SJSA1 (cell line): ENCODE measurements at places on chromosomes 16 and 17.
A peak's percentile ranks its signal among the peaks of the same experiment; 100 is the strongest.

GRCh38 chr17:2179615-2180295, 123.8 kb downstream of the SMG6 start:
- peak; percentile 63 for DNase-seq

DNA sequence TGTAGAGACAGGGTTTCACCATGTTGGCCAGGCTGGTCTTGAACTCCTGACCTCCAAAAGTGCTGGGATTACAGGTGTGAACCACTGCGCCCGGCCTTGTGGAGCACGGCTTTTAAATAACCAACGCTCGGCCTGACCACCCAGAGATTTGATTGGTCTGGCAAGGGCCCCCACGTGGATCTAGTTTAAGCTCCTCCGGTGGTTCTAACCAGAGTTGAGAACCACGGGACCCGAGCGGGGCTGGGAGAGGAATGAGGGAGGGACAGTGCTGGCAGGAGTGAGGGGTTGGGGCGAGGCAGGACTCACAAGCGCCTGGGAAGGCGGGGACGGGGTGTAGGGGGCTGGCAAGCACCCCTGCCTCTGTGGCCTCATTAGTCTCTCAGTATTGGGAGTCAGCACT, 3.0 kb downstream of the NLRC3 start:
- DNase-seq = peak; percentile 38

DNA sequence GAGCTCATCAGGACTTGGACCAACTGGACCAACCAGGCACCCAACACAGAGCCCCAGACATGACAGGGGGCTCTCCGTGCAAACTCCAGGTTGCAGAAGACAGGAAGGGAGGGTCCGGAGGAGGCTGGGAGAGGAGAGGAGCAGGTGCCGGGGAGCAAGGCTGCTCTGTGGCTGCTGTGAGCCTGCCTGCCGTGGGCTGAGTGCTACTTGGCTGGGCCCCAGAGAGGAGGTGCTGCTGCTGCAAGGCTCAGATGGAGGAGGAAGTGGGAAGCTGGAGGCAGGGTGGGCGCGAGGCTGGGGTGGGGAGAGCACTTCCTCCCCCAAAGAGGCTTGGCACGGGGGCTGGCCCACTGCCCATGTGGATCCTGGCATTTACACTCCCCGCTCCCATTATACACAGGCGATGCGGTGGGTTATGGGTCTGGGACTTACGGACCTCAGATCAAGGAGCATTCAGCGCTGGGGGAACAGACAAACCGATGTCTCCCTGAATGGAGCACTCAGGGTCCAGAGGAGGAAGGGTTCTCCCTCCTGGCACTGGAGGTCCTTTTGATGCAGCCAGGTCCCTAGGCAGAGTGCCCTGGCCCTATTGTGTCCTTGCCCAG, 15.9 kb downstream of the EPOP start:
- no peak for DNase-seq

DNA sequence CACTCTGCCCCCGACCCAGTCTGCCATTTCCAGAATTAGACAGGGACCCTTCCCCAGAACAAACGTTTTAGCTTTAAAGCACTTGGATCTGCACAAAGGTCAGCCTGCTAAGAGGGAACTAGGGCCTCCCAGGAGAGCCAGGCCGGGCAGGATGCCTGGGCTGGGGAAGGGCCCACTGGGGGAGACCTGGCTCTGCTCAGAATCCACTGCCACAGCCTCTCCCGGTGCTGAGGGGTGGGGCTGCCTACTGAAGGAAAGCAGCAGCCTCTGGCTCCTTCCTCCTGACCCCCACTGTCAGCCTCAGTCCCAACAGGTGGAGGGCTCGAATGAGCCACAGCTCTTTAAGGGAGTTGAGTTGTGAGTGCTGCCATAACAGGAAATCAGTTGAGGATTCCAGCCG, 1.7 kb downstream of the YBX2 start:
- no peak for DNase-seq

DNA sequence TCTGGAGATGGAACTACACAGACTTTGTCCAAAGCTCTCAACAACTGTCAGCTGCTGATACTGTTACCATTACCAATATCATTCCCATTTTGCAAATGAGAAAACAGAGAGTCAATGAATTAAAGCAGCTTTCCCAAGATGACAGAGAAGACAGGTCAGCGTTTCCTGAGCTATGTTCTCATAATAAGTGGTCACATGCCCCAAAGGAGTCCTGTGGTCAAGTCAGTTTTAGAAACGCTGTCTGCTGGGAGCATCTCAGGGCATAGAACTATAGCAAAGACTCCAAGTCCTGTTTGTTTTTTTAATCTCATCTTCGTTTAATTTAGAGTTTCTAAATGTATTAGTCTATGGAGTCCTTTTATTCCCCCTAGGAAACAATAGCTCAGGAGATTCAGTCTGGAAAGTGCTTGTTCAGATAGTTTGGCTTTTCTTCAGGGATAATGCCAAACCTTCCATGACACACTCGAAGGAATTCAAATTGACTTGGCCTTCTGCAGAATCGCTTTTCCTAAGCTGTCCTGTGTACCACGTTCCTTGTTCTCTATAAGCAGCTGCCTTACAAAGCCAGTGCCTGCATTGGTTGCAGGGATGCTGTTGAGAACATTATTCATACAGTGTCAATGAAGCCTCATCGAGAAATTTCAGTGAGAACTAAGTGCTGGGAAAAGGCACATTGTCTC, 12.1 kb downstream of the CCDC42 start:
- no peak for DNase-seq

- DNase-seq = no peak
Observed at GRCh38 chr17:68849673-68850610, 105.2 kb downstream of the ABCA8 start.

DNA sequence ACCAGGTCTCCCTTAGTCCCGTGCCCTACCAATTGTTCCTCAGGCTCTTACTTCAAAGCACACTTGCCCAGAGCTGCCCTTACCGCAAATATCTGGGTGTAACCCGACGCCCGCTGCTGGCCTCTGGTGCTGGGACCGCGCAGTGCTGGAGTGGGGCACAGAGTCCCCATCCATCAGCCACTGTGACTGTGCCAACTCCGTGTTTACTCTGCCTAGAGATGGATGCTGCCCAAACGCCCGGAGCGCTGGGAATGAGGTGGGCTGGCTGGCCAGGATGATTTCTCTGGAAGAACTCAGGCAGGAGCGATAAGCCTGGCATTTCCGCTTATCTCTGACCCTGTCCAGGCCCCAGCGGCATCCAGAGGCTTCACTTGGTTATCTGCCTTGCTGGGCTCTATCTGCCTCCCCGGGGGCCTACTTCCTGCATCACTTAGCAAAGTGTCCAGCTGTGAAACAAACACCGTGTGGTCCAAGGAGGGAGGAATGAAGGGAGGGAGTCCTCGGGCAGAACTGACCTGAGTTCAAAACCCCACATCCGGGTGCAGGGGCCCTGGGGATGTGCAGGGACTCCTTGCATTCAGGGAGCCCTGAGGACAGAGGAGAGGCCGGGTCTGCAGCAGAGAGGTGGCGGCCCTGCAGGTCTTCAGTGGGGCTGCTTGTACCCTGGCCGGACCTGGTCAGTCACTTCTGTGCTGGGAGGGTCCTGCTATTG, 9.4 kb upstream of the MYLK3 start:
- DNase-seq = no peak

- no peak for DNase-seq
Observed at GRCh38 chr16:77409311-77409710, 25.5 kb downstream of the ADAMTS18 start.

DNA sequence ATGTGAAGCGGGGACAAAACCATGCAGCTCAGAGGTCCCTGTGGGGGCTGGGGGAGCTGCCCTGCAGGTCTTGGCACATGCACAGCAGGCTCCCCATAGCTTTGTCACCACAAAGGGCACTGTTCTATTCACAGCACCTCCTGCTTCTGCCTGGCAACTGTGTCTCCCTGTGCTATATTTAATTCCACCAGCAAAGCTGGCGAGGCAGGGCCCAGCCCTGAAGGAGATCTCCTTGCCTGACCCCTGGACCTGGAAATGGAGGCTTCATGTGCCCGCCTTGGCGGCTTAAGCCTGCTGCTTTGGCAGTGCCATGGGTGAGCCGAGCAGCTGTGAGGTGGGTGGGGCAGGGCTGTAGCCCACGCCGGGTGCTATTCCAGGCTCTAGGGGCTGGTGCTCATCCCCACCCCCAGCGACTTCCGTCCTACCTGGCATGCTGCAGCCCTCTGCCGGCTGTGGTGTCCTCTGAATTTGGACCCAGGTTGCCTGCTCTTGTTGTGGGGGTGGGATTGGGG, 6.8 kb downstream of the LDHD start:
- no peak for DNase-seq

GRCh38 chr17:8125154-8125946, 1.4 kb upstream of the HES7 start:
- DNase-seq = peak; percentile 79

GRCh38 chr16:11210260-11210659, 45.7 kb downstream of the SOCS1 start:
- DNase-seq = no peak

- no peak for DNase-seq
Observed at GRCh38 chr17:58560511-58560910, 46.1 kb upstream of the MTMR4 start.

DNA sequence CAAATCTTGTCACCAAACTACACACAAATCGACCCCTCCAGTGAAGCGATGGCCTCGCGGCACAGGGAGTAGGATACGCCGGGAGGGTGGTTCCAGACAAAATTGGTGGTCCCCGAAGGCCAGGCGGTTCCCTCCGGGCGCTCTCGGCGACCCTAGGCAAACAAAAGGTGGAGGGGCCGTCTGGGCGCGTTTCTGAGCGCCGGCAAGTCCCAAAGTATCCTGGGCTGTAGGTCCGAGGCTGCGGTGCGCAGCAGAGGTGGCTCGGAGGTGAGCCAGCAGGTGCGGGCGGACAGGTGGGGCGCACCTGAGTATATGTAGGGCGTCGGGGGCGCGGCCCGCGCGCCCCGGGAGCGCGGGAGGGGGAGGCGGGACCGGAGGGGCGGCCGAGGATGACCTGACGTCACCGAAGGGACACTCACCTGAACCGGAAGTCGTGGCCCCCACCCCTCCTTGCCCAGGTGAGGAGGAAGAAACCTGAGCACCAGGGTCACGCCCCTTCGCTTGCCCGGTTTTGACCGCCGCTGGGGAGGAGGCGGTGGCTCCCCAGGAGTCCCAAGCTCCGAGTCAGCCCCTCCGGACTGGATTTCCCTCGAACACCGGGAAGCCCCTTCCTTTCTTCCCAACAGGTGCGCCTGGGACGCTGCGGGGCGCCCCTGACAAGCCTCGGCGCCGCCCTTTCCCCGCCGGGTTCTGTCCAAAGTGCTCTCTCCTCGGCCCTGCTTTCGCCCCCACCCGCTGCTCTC, at the start of gene CLDN7:
CLDN7 (minus strand) TSS at position 287 of the 743 bp plus-strand sequence. CDS start 435 bp downstream, outside the sequence.
- DNase-seq = no peak

DNA sequence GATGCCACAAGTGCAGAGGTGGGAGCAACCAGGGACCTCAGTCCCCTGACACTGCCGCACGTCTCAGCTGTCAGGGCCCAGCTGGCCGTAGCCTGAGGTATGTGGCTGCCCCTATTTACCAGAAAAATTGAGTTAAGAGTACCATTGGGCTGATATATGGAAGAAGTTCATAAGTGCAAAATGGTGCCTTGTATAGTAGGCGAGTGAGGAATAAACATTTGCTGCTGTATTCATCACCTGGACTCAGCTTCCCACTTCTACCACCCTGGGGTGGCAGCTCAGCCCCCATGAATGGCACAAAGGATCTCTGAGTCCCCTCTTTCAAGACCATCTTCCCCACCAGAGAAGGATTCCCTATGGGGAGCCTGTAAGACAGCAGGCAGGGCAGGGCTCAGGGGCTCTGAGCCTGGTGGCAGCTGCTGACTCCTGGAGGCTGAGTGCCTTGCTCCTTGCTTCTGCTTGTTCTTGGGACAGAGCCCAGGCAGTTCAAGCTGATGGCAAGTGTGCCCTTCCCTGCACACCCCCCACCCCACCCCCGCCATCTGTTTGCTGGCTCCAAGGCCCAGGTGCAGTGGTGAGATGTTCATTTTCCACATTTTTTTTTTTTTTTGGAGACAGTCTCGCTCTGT, 29.0 kb downstream of the TRPV2 start:
- DNase-seq = no peak

DNA sequence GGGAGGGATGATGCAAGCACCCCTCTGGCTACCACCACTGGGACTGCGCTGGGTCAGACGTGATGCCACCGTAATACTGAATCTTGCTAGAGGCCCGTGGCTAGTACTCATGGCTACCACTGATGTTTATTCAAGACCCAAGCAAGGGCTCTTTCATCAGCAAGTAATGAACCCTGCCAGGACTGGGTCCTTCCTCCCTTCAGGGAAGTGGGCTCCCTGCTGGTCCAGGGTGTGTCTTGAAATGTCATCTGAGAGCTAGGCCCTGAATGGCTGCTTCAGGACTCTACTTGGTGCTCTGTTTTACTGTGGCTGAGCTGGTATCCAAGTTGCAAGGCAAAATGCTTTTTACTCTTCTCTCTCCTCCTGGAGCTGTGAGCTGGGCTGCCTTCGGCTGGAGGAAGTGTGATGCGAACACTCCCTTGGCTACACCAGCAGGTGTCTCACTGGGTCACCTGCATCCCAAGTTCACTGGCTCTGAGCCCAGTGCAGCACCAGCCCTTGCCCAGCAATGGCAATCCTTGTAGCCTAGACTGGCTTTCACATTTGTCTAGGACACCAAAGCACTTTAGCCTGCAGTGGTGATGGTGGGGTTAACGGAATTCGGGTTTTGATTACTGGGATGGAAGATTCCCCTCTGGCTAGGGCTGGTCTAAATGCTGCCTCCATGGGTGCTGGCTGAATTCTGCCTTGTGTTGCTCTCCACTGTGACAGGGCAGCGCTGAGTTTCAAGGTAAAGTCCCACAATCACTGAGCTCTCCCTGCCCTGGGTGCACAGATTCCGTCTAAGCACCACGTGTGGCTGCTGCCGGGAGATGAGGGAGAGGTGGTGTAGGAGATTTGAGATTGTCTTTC, 98.6 kb downstream of the USP22 start:
- no peak for DNase-seq

- no peak for DNase-seq
Observed at GRCh38 chr16:49179714-49180330, 101.8 kb downstream of the CBLN1 start.

DNA sequence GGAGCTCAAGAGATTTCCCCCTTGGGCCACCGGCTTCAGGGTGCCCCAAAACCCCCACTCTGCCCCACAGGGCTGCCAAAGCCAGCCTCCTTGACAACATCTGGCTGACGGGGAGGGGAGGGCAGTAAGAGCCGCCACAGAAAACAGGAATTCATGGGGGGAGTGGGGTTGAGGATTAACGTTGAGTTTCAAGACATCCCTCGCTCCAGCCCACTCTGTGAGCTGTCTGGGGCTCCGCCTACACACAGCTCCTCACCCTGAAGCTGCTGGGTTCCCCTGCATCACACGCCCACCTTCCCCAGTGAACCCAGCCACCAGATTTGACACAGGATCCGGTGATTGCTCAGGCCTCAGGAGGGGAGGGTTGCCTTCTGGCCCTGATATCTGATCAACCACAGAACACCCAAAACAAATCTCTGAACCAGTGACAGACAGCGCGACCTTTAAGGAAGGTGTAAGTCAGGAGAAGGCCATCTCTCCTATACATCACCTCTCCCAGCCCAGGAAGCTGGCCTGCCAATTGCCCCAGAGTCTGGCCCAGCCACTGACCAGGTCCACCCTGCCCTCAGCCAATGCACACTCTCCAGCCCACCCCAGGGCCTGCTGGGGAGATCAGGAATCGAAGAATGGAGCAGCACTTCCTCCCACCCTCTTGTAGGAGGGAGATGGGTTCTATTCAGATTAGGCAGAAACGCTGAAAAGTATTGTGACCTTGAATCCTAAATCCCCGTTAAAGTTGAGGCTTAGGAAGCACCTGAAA, 132.1 kb downstream of the CLEC16A start:
- no peak for DNase-seq

GRCh38 chr17:65270499-65271253, 133.5 kb downstream of the RGS9 start:
- DNase-seq = no peak

- DNase-seq = no peak
Observed at GRCh38 chr16:61007694-61008093, 1028.5 kb downstream of the CDH8 start.

- DNase-seq = no peak
Observed at GRCh38 chr17:41212524-41213169, 13.8 kb upstream of the KRTAP9-2 start.
